ENCODE measurements at places on chromosomes 5 and 9.

- no peak for DNase-seq
These were observed 41.0 kb downstream of the ERMP1 start for GRCh38 chr9:5791870-5792269.

GRCh38 chr5:160466889-160467554, 45.4 kb downstream of the PTTG1 start:
- peak; percentile 14 for DNase-seq

DNA sequence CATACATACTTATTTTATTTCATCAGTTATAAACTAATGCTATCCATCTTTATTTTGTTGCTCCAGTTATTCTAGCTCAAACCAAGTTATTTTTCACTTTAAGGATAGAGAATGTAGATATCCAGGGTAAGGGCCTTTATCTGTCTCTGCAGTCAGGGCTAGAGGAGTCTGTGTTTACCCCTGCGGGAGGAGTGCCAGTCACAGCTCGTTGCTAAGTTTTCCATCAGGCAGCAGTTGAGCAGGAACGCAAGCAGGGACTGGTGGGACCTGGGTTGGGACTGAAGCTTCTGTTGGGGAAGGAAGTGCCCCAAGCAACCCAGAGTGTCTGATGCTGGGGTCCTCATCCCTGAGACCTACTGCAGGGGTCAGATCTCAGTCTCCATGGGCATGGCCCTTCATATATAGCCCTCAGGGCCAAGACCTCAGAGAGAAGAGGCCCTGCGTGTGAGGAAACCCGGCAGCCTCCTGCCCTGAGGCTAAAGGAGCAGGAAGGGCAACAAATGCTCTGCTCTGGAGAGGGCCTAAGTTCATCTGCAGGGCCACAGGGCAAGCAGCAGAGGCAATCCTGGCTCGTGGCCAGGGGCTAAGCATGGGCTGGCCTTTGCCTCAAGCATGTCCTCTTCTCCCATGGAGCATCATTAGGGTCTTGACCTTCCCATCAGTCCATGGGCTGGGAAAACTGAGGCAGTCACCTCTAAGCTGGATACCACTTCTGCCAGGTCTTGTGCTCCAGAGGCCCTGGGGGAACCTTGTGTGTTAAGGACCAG, 6.6 kb downstream of the SLC22A4 start:
- no peak for DNase-seq

GRCh38 chr5:99973779-99974178, 561.4 kb upstream of the FAM174A start:
- no peak for DNase-seq

GRCh38 chr9:130320723-130321481, 55.3 kb downstream of the HMCN2 start:
- DNase-seq, result no peak

Data from HFFc6 (cell line).